ENCODE measurements at places on chromosomes 7 and 10.
A peak's percentile ranks its signal among the peaks of the same experiment; 100 is the strongest.

- DNase-seq = peak; percentile 40
Observed at GRCh38 chr10:74432841-74433594, 282.0 kb downstream of the ADK start.

DNA sequence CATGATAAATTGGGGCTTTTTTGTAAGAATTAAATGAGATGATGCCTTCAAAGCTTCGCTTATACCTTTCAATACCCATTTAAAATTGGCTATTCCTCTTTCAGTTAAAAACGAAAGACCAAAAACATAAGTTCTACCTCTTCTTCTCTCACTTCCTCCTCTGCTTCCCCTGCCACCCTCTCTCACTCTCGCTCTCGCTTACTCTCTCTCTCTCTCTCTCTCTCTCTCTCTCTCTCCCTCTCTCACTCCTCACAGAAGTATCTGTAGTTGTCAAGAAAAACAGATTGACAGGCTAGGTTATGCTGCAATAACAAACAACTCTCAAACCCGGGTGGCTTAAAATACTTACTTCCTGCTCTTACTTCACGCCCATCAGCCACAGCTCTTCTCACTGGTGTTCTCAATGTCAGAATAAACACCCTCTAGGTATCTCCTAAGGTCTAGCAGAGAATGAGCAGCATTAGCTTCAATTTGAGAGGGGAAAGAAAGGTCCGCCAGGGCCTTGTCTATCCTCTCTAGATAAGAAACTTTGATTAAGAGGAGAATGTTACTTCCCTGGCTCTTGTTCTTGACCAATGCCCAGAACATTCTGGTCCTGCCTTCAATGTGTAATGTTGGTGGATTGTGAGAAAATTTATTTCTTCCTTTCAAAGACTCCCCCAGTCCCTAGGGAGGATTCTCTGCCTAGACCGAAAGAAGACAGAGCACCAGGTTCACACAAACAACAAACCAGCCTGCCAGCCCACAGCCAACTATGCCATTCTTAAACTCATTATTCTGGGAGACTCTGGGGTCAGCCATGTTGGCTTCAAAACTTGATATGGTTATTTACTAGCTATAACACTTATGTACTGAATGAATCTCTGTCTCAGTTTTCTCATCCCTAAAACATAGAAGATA is 1028.7 kb downstream of the XPNPEP1 start:
- DNase-seq = no peak

DNA sequence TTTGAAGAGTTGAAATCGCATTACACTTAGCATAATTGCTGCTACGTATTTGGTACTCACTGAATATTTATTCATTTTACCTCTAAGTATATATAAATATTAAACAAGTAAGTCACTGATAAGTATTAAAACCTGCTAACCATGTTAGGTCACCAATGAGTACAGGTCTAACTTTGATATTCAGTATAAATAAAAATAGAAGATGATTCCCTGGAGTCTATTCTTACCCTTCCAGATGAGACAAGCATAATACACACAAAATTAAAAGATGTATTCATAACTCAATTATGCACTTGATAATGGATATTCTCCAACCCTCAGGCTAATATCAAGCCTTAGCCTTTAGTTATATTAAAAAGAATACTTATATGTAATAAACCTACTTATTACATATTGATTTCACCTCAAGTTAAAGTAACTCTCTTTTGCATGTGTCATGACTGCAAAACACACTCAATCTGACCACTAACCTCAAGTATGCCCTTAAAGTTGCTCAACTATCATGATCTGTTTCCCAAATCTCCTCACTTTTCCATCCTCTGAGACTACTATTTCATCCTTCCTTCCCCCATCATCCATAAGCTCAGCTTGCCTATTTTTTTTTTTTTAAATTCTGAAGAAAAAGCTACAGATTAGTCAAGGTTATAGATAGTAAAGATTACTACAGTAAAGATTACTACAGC is 46.8 kb downstream of the IPMK start:
- no peak for DNase-seq

GRCh38 chr10:61857746-61858145 is 43.8 kb upstream of the ARID5B start:
- no peak for DNase-seq

DNA sequence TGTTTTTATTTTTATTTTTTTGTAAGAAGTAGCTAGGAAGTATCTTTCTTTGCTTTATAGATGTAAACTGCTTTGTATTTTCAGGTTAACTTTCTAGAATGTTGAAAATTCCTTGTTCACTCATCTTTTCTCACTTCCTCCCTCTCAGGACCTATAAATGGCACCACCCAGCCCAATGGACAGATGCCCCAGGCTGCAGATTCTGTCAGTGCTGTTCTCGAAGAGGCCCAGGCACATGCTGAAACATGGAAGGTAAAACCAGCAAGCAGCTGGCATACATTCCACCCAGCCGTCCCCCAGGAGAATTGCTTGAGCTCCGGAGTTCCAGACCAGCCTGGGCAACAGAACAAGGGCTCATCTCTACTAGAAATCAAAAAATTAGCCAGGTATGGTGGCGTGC is 47.1 kb upstream of the PDSS1 start:
- no peak for DNase-seq

DNA sequence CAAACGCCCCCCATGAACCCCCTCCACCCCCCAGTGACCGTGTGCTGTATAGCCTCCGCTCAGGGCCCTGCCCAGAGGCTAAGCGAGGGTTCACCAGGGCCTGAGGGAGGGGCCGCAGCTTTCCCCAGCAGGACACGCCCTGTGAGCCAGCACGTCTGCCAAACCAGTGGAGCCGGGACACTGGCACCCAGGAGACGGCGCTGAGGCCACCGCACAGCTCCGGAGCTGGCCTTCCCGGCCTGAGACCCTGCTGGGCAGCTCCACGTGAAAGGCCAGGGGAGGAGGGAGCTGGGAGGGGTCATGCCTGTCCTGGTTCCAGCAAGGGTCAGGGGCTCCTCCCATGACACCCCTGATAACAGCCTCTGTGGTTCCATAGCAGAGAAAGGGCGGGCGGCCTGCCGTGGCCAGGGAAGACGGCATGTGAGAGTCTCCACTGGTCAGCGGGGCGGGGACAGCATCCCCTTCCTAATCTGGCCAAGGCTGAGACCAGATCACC is 278.3 kb downstream of the ELFN1 start:
- DNase-seq = no peak

GRCh38 chr7:50714857-50715256 is 67.8 kb downstream of the GRB10 start:
- no peak for DNase-seq

- DNase-seq = no peak
Observed at GRCh38 chr7:100708395-100708794, 2.5 kb downstream of the POP7 start.

- no peak for DNase-seq
Observed at GRCh38 chr10:132480356-132480755, 57.2 kb upstream of the INPP5A start.

DNA sequence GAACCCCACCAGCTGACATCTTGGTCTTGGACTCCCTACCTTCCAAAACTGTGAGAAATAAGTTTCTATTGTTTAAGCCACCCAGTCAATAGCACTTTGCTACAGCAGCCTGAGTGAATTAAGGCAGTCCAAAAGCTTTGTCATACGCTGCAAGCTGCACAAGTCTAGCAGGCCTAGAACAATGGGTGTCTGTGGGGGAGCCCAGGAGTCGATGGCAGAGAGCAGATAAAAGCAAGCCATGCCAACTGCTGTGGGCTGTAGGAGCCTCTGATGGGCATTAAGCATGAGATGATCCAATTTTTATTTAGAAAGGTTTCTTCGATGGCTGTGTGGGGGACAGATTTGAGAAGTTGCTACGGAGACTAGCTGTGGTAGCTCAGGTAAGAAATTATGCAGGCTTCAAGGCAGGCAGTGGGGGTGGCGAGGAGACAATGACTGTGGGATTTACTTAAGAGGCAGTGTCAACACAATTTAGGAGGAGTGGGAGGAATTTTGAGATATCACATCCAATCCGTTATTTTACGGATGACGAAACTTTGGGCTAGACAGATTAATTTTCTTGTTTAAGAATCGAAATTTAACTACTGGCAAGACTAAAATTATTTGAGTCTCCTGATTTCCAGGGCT is 110.4 kb downstream of the NRCAM start:
- no peak for DNase-seq

DNA sequence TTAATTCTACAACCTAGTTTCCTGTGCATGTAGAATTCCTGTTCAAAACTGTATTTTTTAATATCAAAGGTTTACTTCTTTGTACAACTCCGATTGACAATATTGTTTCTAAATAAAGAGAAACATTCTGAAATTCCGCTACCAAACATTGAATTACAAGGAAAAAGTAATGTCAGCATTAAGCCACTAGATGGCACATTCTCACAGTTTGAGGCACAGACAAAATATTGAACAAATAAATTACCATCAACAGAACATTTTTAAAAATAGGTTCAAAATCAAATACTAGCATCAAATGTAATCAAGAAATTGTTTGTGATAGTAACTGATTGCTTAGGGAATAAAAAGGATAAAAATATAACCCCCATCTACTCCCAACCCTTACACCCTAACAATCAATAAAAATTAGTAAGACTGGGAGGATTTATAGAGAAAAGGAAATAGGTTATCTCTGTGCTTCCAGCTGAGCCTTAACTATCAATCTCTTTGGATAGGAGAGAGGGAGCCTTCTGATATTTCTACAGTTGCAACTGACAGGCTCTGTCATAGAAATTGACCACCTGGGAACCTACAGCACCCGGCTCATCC is 86.6 kb upstream of the C7orf33 start:
- peak; percentile 66 for DNase-seq

DNA sequence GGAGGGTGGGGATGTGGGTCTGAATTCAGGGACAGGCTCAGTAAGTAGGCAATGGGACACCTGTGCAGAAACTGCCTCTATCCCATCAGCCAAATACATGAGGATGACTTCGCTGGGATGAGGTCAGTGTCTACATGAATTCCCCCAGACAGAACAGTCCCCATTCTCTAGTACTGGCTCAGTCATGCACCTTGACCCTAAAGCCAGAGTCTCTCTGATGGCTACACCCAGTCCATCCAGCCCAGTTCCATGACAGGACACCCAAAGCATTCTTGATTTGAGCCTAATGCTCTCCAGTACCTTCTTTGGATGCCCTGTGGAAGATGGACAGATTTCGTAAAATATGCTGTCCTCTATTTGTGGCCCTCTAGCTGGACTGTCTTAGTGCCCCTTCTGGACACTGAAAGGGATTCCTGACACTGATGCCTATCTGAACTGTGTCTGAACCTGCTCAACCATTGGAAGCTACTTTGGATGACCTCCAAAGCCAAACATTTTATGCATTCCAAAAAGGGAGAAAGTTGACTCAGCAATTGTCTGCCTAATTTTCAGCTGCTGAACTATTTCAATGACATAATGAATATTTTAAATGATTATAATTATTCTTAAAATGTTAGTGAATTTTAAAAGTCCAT is 14.6 kb downstream of the SFRP4 start:
- no peak for DNase-seq

GRCh38 chr7:130943336-130943901 is 209.4 kb upstream of the KLF14 start:
- DNase-seq = peak; percentile 67

DNA sequence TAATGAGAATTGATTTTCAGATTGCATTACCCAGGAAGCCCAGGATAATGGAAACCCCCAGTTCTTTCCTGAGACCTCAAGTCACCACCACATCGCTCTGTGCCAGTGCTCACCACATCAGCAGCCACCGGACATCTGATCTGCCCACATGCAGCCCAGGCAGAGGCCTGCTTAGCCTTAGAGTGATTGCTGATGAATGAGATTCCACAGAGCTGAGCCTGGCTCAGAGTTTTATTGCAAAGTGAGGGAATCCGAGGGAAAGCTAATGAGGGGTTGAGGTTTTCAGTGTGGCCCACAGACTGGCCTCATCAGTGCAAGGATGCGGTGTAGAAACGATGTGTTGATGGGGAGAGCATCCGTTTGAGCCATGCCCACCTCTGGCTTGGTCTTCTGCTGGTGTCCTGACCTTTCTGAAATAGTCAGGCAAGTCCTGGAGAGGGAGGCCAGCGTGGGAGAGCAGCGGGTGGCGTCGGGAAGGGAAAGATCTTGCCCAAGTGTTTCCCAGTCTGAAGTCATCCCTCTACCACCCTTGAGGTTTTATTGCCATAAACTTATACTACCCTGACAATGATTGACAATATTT is 120.3 kb downstream of the ITIH5 start:
- no peak for DNase-seq

GRCh38 chr7:90764848-90765570 is 168.9 kb downstream of the CDK14 start:
- no peak for DNase-seq

- no peak for DNase-seq
Observed at GRCh38 chr10:123781324-123781900, 110.2 kb downstream of the CPXM2 start.

DNA sequence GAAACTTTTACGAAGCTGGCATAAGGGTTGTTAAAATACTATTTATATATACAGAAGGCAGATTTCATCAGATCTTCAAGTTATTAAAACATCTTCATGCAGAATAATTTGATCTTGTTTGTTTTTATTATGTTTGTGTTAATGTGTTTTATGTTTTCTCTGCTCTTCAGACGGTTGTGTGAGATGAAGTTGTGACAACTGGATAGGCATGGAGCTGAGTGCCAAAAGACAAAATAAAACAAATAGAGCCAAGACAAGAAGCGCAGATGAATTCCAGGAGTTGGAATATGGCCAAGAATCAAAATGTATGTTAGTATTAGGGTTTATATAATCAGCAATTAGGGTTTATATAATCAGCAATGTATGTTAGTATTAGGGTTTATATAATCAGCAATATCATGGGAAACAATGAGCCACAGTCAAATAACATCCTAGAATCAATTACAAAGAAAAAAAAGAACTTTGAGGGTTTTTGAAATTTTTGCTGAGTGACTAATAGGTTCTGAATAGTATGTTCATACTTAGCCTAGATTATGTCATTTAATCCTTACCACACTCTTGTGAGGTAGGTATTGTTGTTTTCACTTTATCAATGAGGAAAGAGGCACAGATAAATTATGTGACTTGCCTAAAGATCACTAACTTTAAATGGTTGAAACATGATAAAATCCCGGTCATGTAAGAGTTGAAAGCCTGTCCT is 488.0 kb upstream of the STEAP1 start:
- DNase-seq = no peak

- DNase-seq = no peak
Observed at GRCh38 chr10:25982107-25982506, 48.1 kb downstream of the MYO3A start.

GRCh38 chr10:111131168-111131799 is 54.5 kb downstream of the ADRA2A start:
- DNase-seq = no peak

- no peak for DNase-seq
Observed at GRCh38 chr10:126171555-126171954, 216.7 kb downstream of the ADAM12 start.

Data from hematopoietic multipotent progenitor cell treated with erythropoietin and hydrocortisone succinate and interleukin-3 and kit ligand, for 4 days (in vitro differentiated cells).